ENCODE measurements at places on chromosomes 5 and 9.

- no peak for DNase-seq
Measured at GRCh38 chr9:84969736-84970135, 300.2 kb downstream of the NTRK2 start.

DNA sequence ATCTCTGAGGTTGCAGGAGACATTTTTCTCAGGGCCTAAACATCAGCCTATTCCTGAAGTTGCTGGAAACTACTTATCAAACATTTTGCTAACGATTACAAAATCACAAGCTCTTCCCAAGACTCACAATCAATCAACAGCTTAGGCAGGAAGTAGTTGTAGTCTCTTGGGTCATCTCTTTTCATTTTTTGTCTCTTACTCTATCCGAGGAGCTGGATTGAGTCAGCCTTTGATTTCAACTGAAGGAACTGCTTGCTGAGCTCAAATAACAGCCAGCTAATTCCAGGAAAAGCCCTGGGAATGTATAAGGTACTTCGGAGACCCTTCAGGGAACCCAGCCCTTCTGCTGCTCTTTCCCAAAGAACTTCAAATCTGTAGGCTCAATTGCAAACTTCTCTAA is 398.9 kb downstream of the PLK2 start:
- no peak for DNase-seq

GRCh38 chr9:115133649-115134048 is 15.7 kb upstream of the TNC start:
- no peak for DNase-seq

DNA sequence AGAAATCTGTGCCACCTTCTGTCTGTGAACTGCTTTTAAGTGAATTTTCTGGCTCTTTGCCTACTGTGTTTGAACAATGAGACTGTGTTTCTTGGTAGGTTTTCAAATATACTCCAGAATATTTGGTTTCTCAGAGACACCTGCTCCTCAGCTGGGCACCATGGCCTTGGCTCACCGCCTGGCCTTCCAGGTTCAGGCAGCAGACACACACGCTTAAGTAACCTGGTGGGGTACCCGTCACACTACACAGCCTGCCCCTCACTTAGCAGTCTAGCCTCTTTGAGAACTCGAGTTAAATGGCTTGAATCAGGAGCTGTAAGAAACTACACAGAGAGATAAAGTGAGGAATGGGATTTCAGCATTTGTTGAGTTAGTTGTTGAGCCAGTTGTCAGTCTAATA is 530.5 kb downstream of the MTRR start:
- DNase-seq = no peak

DNA sequence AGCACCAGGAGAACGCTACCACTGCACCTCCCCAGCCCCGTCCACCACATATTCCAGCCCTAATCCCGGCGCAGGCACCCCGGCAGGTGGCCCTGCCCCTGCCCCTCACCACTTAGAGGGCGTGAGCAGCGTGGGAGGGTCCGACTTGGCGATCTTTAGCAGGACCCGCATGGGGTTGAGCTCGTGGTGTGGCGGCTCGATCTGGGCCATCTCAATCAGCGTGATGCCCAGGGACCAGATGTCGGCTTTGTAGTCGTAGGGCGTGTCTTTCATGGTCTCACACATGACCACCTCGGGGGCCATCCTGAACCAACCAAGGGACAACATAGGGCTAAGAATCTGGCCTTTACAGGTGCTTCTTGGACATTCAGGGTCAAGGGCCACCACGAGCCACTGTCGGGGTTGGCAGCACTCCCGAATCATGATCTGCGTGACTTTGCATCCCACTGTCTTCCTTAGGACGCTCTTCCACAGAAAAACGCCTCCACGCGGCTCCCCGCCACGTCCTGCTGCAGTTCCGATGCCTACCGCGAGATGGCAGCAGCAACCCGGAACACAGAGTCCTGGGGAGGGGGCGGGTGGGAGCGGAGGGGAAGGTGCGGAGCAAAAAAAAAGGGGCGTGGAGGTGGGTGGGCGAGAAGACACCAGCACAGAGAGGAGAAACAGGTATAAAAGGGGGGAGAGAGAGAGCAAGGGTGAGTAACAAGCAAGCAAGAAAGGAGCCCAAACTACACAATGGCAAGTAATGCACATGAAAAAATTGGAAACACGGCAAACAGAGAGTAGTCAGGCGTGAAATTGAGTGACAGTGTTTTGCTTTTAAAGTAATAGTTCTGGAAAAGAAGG is 81.3 kb downstream of the STK10 start:
- peak; percentile 69 for DNase-seq

- DNase-seq = peak; percentile 87
Measured at GRCh38 chr5:179568721-179569120, 18.4 kb downstream of the RUFY1 start.

- DNase-seq = no peak
Measured at GRCh38 chr5:113331209-113331551, 103.6 kb downstream of the TSSK1B start.

DNA sequence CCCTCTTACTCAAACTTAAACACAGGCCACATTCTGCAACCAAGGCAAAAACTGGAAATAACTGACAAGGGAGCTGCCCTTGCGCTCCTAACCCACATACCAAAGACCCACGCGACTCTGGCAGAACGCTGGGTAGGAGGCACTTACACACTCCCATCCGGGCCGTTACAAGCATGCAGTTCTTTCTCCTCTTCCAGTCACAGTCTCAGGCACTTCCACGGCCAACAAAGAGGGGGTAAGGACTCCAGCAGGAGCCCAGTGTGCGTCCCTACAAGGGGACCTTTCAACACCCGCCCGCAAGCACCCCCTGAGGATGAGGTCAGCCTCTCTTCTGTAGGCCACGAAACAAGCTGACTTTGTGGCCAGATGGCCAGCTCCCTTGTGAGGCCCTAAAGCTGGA is 57.4 kb downstream of the SERINC5 start:
- no peak for DNase-seq

GRCh38 chr5:14036947-14037346 is 92.5 kb upstream of the DNAH5 start:
- DNase-seq = no peak

DNA sequence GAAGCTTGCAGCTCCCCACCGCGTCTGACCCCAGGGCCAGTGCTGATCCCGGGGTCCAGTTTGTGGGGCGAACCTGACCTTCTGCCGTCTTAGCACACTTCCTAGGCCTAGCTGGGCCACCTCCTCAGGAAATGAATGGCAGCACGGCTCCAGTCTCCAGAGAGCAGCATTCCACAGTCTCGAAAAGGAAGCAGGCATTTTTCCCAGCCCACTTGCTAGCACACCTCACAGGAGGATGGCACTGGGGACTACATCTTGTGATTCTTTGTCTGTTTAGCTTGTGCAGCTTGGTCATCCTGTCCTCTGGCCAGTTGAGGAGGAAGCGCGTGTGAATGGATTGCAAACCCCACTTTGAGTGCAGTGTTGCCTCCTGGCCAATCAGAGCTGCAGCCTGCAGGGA is 308.0 kb upstream of the IRX2 start:
- DNase-seq = no peak

GRCh38 chr5:173496129-173496882 is 120.1 kb downstream of the BOD1 start:
- no peak for DNase-seq

GRCh38 chr9:121927636-121928035 is 165.5 kb downstream of the TTLL11 start:
- no peak for DNase-seq

DNA sequence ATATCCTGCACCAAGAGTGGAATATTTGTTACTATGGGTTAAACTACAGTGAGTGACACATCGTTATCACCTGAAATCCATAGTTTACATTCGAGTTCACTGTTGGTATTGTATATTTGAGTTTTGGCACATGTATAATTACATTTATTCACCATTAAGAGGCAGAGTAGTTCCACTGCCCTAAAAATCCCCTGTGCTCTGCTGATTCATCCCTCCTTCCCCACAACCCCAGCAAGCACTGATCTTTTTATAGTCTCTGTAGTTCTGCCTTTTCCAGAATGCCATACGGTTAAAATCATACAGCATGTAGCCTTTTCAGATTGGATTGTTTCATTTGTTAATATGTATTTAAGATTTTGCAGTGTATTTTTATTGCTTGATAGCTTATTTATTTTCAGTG is 495.2 kb downstream of the DIRAS2 start:
- no peak for DNase-seq

Data from OCI-M1 (cell line).